ENCODE measurements at places on chromosomes 1 and 21. TPM values are rescaled to one million over a fixed set of nuclear protein-coding genes. Genes with fewer than 3 reads are reported as not detected.

FALEC gene
- total RNA-seq, result not detected

NMNAT2 gene
- total RNA-seq, result 29.5 TPM

HJV gene
- not detected for total RNA-seq

- no peak for DNase-seq
Observed at GRCh38 chr1:229139331-229140118, 131.4 kb upstream of the RAB4A start.

GRCh38 chr21:16596369-16596768, 866.6 kb downstream of the USP25 start:
- DNase-seq, result no peak

- no peak for DNase-seq
Observed at GRCh38 chr1:221788466-221788865, 46.6 kb upstream of the DUSP10 start.

DNA sequence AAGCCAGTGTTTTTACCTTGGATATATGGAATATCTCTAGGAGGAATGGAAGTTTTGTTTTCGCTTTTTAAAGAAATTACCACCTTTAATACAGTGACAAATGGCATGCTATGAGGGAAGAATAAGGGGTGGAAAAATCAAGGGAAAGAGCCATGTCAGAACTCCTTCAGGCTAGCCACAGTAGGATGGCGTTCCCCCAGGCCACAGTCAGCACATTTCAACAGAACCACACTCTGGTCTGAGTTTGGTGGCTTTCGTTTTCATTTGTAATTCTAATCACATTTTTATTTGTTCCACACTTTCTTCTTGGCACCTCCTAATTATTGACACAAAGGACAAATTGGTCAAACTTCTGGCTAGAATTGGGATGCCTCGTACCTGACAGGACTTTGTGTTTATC, 60.3 kb upstream of the RCOR3 start:
- no peak for DNase-seq

- no peak for DNase-seq
Observed at GRCh38 chr1:9014475-9015375, 11.5 kb downstream of the SLC2A7 start.

- DNase-seq, result no peak
Observed at GRCh38 chr1:170375082-170375723, 156.8 kb upstream of the GORAB start.

DNA sequence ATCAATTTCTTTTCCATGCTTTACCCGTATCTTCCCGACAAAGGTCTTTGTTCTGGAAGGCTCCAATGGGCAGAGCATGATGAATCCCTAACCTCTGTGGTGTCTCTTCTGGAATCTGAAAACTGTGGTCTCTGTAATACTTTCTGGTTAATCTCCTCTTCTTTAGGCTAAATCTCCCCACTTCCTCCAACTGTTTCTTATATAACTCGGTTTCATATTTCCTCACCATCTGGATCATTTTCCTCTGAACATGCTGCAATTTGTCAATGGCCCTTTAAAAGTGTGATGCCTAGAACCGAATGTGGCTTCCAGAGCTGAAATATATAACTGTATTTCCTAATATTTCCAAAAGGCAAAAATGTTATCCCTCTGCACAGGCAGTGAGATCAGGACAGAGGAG, 66.1 kb downstream of the ALG14 start:
- DNase-seq, result no peak

GRCh38 chr21:38496224-38496623, 2.1 kb downstream of the ERG start:
- DNase-seq, result no peak

DNA sequence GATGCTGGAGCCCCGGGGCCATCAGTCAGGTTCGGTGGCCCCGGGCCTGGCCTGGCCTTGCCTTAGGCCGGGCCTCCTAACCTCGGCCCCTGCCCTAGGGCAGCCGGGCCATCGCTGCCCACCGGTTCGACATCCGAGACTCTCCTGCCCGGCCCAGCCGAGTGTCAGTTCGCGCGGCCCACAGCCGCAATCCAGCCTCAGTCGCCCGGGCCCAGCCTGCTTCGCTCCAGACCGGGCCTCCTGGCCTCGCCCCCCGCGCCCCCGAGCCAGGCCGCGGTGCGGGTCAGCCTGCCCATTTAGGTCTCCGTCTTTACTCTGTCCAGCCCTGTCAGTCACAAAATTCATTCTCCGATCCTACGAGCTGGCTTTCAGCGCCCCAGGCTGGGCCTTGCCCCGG, 777 bp downstream of the LRRC41 start:
- no peak for DNase-seq

DNA sequence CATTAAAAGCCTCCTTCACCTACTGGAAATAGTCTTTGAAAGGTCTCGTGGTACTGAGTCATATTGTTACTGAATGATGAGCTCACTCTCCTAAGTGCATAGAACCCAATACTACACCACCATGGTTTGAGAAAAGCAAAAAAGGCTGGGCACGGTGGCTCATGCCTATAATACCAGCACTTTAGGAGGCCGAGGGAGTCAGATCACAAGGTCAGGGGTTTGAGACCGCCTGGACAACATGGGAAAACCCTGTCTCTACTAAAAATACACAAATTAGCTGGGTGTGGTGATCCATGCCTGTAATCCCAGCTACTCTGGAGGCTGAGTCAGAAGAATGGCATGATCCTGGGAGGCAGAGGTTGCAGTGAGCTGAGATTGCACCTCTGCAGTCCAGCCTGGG, 3.3 kb upstream of the HNRNPCL1 start:
- no peak for DNase-seq

DNA sequence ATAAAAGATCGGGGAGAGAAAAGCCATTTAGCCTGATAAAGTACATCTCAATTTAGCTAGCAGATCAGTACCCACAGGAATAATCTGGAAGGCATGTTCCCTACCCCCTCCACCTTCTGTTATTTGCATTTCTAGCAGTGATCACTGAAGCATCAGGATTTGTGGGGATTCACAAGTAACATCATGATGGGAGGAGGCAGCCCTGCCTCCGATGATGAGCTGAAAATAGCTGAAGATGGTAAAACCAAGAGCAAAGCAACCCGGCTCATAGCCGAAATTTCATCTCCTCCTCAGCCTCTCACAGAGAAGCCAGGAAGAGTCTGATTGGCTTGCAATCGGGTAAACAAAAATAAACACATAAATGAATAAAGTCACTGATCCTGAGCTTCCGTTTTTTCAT, 2.4 kb downstream of the CCSAP start:
- no peak for DNase-seq

DNA sequence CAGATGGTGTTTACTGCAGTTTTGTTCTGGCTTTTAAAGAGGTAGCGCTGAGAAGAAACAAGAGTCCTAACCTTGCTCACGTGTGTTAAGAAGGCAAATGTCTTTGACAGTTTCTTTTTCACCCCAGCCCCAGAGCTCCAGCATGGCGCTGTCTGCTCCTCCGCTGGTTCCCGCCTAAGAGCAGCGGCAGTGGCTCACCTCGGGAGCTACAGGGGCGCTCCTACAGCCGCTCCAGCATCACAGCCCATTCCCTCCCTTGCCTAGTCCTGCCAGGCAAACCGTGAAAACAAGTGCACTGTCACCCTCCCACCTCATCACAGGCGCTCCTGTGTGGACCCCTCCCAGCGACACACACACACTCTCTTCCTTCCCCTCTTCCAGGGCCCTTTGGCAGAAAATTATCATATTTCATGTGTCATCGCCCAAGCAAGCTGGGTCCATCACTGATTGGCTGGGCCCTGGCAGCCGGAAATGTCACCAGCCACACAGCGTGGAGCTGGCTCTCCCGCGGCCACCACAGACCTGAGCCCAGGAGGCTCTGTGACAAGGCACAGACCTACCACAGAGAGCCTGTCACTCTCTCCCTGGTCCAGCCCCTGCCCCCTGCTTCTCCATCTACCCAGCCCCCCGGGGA, 1.2 kb upstream of the HIVEP3 start:
- DNase-seq, result peak; percentile 50

All from HFFc6 (cell line).